Endothelial cell of coronary artery (primary cell): ENCODE measurements at places on chromosomes 1 and 21. TPM values are rescaled to one million over a fixed set of nuclear protein-coding genes. Genes with fewer than 3 reads are reported as not detected.

GBP4 gene
- total RNA-seq = 0.90 and 2.4 TPM in 2 replicates

HRNR gene
- not detected in 2 replicates for total RNA-seq

LCE1F gene
- not detected in 2 replicates for total RNA-seq

SYT14 gene
- 0.09 and 2.4 TPM in 2 replicates for total RNA-seq

DNTTIP2 gene
- total RNA-seq = 25.8 and 27.9 TPM in 2 replicates

CLDN17 gene
- total RNA-seq = not detected in 2 replicates

HPDL gene
- 1.4 and 3.2 TPM in 2 replicates for total RNA-seq

DENND4B gene
- total RNA-seq = 11.0 and 20.4 TPM in 2 replicates

LCE1A gene
- total RNA-seq = not detected in 2 replicates

ADORA3 gene
- not detected in 2 replicates for total RNA-seq

ERG gene
- 45.7 and 55.8 TPM in 2 replicates for total RNA-seq

C8A gene
- not detected in 2 replicates for total RNA-seq

TRAF3IP3 gene
- total RNA-seq = not detected in 2 replicates

TSACC gene
- total RNA-seq = not detected in 2 replicates

B3GALT2 gene
- total RNA-seq = 1.3 TPM in 1 of 2 replicates, not detected in the other

KIAA1614 gene
- 1.1 and 3.3 TPM in 2 replicates for total RNA-seq

DIP2A gene
- 26.6 and 38.4 TPM in 2 replicates for total RNA-seq

CD1B gene
- total RNA-seq = not detected in 2 replicates

TNNI3K gene
- total RNA-seq = not detected in 2 replicates

SPATA21 gene
- not detected in 2 replicates for total RNA-seq

CD160 gene
- not detected in 2 replicates for total RNA-seq
